Pancreas (tissue), 10 donors: ENCODE measurements at places on chromosomes 5 and 9.

DNA sequence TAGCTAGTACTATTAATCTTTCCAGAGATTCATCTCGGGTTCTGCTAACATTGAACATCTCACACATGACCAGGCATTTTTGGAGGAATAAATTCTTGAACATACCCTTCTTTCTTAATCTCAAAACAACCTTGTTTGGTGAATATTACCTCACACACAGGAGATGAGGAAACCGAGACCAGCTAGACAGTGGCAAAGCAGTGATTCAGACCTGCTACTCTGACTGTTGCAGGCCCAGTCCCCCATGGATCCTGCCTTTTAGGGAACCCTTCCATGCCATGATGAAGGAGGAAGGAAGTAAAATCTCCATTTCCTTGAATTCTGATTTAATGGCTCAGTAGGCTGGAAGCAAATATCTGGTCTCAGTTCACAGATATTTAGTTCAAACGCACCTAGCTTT lies 2.6 kb downstream of the PCSK5 start:
- no peak for DNase-seq

DNA sequence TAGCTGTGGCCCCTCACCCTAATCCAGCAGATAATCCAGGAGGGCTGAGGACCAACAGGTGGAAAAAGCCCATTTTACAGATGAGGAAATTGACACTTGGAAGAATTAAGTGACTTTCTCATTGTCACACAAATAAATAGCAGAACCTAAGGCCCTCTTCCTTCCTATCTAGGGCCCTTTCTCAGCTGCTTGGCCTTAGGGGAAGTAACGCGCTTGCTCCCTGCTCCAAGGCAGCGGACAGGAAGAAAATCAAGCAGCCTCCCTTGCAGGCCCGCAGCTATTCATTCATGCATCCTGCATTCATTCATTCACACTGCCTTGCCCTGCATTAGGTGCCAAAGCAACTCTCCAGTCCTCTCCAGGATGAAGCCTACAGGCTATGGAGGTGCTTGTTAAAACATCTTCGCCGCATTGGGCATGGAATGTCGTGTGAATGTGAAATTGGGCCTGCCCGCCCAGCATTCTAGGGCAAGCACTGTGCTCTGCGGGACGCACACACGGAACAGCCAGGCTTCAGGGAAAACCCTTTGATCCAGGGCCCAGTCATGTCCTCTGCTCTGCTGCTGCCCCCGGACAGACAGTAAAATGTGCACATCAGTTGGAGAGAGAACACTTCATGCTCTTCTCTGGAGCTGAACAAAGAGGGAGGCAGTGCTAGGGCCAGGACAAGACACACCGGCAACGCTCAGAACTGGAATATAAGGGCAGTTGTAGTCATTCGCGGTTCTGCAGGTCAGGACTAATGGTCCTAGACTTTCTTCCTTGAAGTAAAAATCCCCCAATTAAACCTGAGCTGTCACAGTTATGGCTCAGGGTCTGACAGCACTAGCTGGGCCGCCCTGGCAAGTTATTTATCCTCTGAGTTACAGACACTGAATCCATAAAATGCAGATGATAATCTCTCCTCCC lies 166.0 kb downstream of the COL23A1 start:
- DNase-seq: no peak

GRCh38 chr5:169551146-169551545 lies 32.4 kb upstream of the SPDL1 start:
- no peak for DNase-seq

GRCh38 chr5:168464641-168465040 lies 21.6 kb upstream of the RARS1 start:
- no peak for DNase-seq

DNA sequence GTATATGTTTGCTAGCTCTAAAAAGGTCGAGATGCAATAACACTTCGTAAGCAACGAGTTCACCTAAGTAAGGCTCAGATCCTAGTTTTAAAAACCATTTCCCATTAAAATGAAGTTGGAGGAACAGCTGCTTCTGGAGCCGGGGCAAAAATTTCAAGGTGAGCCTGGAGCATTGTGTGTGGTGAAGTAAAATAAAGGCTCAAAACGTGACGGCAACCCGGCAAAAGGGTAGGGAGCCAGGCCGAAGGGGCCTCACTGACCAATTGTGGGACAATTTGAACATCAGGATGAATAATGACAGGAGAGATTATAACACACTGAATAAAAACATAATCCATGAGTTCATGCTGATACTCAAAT lies 20.1 kb downstream of the BTNL9 start:
- DNase-seq: no peak

GRCh38 chr5:8848997-8849594 lies 696.8 kb downstream of the SEMA5A start:
- no peak for DNase-seq

DNA sequence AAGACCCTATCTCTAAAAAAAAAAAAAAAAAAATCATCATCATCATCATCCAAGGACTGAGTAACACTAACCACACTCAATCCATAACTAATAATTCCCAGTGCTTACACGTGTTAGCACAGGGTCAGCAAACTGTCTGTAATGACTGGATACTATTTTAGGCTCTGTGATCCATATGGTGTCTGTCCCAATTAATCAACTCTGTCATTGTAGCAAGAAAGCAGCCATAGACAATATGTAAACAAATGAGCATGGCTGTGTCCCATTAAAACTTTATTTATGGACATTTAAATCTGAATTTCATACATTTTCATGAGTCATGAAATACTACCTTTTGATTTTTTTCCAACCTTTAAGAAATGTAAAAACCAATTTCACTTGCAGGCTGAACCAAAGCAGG lies 148.4 kb downstream of the SIL1 start:
- DNase-seq: no peak

DNA sequence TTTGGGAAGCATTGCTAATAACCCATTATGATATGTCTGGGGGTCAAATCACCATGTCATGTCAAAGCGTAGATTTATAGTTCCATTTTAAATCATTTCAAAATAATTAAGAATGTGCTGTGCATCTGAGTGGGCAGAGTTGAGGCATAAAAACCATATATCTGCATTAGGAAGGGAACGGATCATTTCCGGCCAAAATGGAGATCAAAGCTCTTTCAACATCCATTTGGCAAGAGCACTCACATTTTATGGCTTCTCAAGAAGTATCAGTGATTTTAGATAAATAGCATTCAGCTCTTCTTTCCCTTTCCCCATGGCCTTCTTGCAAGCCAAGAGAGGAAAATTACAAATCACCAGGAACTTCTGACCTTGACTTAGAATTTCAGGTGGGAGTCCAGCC lies 89.9 kb downstream of the HSPA4 start:
- DNase-seq: no peak

GRCh38 chr9:81227507-81228245 lies 461.7 kb downstream of the TLE1 start:
- DNase-seq: no peak

DNA sequence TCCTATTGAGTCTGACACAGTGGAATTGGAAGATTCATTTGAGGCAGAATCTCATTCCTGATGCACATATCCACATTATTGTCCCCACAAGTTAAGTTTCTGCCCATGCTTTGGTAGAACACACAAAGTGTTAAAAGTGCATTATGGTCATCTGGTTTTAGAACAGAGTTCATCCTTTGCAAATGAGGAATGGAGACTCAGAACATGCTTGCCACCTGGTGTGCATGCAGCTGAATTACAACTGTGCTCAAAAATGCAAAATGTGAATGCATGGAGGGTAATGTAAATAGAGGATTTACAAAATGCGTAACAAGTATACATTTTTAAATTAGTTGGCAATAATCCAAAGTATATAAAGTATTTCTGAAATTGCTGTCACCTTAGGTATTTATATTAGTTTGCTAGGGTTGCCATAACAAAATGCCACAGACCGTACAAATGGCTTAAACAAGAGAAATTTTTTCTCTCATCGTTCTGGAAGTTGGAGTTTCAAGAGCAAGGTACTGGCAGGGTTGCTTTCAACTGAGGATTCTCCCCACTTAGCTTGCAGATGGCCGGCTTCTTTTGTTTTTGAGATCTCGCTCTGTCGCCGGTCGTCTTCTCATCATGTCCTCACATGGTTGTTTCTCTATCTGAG lies 671.1 kb downstream of the TAF11L14 start:
- no peak for DNase-seq

DNA sequence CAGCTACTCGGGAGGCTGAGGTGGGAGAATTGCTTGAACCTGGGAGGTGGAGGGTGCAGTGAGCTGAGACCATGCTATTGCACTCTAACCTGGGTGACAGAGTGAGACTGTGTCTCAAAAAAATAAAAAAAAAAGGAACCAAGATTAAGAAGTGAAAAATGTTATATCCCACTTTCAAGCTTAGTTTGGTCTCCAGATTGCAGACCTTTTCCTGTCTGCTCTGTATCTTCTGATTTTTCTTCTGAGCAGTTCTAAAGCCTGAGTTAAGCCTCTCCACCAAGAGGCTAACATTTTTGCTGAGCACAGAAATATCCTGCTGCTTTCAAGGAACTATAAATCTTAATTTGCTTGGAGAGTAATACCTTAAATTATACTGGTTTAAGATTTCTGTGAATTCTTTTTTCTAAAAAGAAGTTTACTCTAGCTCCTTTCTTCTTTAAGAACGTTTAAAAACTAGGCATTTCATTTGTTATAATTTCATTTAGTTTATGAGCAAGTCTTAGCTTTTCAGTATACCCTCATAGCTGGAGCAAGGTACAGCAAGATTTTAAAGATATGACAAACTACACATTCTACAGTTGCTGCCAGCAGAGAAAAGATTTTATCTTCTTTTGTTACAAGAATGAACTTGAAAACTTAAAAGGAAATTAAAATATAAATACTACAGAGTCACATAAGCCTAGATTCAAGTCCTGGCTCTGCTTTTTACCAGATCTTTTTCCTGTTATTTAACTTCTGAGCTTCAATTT lies 55.0 kb downstream of the GARNL3 start:
- DNase-seq: no peak

- no peak for DNase-seq
Observed at GRCh38 chr5:92907938-92908606, 672.9 kb downstream of the NR2F1-AS1 start.

- no peak for DNase-seq
Observed at GRCh38 chr9:136031741-136032730, 63.1 kb downstream of the NACC2 start.

DNA sequence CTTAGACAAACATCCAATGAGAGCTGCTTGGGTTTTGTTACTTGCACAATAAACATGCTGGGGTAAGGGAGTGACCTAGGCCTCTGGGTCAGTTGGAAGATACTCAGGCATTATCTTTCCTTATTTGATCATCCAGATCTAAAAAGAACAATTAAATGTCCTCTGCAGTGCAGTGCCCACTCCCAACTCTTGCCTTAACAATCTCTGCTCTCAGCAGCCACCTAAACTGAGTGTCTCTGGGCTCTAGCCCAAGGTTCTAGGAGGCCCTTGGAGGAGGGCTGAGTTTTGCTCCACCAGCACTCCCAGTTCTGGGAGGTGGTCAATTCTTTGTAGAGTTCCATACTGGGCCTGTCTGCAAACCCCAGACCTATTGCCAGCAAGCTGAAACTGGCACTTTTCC lies 1.8 kb downstream of the MCIDAS start:
- no peak for DNase-seq

- DNase-seq: no peak
Observed at GRCh38 chr5:157459715-157460599, at the start of gene NIPAL4. NIPAL4 (plus strand) TSS chr5:157460213; CDS start chr5:157460321, 108 bp downstream.

GRCh38 chr5:96142786-96143434 lies 181.3 kb upstream of the ELL2 start:
- DNase-seq: no peak

- DNase-seq: no peak
Observed at GRCh38 chr9:122370869-122371755, at the start of gene PTGS1. PTGS1 (plus strand) TSS chr9:122371024; CDS start chr9:122371085, 61 bp downstream.

DNA sequence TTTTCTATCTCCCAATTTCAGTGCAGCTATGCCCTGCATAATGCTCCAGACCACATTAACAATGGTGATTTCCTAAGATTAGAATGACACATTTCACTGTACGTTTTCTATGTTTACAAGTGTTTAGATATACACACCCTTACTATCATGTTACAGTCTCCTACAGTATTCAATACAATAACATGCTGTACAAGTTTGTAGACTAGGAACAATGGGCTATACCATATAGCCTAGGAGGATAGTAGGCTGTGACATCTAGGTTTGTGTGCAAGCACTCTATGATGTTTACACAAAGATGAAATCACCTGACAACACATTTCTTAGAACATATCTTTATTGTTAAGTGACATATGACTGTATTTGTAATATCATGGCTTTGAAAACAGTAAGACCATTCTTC lies 1435.6 kb upstream of the NUDT12 start:
- DNase-seq: no peak

- DNase-seq: peak; percentile 83
Observed at GRCh38 chr5:10564838-10565784, 1.2 kb downstream of the ANKRD33B start.

GRCh38 chr5:109759306-109759705 lies 69.6 kb downstream of the MAN2A1 start:
- DNase-seq: no peak

DNA sequence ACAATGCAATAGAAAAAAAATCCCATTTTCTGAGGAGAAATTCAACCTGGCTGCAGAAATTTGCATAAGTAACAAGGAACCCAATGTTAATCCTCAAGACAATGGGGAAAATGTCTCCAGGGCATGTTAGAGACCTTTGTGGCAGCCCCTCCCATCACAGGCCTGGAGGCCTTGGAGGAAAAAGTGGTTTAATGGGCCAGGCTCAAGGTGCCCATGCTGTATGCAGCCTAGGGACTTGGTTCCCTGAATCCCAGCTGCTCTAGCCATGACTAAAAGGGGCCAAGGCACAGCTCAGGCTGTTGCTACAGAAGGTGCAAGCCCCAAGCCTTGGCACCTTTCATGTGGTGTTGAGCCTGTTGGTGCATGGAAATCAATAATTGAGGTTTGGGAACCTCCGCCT lies 66.5 kb downstream of the ALDH1A1 start:
- DNase-seq: no peak

DNA sequence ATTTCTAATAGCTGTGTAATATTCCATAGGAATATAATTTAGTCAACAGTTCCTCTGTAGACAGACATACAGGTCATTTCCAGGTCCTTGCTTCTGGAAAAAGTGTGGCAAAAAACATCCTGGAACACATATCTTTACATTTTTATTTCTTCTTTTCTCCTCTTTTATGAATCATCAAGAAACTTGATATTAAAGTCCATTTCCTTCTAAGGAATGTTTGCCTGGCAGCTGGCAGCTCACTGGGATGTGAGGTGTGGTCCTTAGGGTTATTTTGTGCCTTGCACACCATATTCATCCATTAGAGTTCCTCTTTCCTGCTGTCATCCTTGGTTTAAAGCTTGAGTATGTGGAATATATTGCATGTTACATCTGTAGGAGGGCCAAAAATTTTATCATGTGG lies 122.0 kb downstream of the GALNT10 start:
- DNase-seq: no peak

GRCh38 chr5:139386050-139386438 lies 2.9 kb upstream of the SLC23A1 start:
- DNase-seq: no peak

- no peak for DNase-seq
Observed at GRCh38 chr5:100828071-100828897, 74.8 kb downstream of the ST8SIA4 start.

DNA sequence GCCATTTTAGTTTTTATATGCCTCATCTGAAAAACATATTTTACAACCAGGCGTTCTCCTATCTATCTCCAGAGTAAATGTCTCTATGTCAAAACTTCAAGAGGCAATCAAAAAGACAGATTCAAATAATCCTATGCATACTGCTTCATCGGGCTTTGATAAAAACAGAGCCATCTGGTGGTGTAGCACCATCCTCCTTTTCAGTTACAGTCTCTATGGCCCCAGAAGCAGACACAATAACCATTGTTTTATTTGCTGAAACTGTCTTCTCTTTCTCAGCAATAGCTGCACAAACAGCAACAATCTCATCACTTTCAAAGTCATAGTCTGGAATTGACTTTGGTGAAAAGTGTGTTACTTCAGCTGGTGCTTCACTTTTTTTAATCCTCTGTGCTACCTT lies 36.3 kb downstream of the PTGER4 start:
- no peak for DNase-seq
